Left lobe of liver (tissue), 2 donors: ENCODE measurements at places on chromosomes 3 and 15. TPM values are rescaled to one million over a fixed set of nuclear protein-coding genes. Genes with fewer than 3 reads are reported as not detected.

The TMEM266 gene
- not detected for total RNA-seq

GRCh38 chr3:159832024-159832423, 156.6 kb upstream of the IL12A start:
- DNase-seq = no peak

The KCNAB1 gene
- total RNA-seq = 0.23 TPM

DNA sequence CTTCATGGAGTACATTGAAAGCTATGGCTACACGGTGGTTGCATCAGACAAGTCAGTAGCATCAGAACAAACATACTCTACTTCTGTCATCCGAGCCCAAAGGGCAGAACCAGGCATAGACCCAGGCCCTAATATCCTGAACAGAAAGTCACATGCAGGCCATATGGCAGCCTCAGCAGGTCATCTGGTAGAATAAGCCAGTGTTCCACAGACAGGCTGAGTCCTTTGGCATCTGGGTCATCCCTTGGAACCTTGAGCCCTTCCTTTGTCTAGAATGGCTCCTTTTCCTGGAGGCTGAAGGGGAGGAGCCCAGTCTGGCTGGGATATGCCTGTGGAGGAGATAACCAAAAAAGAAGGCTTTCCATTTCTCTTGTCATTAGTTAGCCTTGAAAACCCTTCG, 29.2 kb downstream of the SEMA6D start:
- no peak for DNase-seq

GRCh38 chr3:90099493-90099892, 992.1 kb downstream of the EPHA3 start:
- DNase-seq = no peak

- DNase-seq = no peak
Measured at GRCh38 chr3:64341296-64341695, 116.0 kb upstream of the PRICKLE2 start.

The CLDND1 gene
- total RNA-seq = 34.8 TPM

GRCh38 chr15:101000271-101000681, 81.1 kb downstream of the LRRK1 start:
- no peak for DNase-seq

DNA sequence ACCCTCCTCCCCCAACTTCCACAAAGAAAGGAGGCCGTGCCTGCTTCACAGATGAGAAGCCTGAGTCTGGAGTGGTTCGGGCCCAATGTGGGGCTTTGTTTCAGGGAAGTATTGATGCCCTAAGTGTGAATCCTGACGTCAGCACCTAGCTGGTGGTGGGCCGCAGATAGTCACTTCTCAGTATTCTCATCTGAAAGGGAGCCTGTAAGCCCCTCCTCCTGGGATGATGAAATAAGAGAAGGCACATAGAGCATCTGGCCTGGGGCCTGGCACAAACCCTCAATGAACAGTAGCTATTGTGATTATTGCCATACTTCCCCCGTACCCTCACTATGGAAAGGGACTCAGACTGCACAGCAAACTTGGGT, 24.8 kb downstream of the LINGO1 start:
- no peak for DNase-seq

- DNase-seq = no peak
Measured at GRCh38 chr15:40806672-40807027, 239 bp upstream of the ZFYVE19 start.

The ECE2 gene
- total RNA-seq = not detected

The DAZL gene
- not detected for total RNA-seq

- no peak for DNase-seq
Measured at GRCh38 chr3:99953596-99953995, 135.9 kb downstream of the CMSS1 start.

DNA sequence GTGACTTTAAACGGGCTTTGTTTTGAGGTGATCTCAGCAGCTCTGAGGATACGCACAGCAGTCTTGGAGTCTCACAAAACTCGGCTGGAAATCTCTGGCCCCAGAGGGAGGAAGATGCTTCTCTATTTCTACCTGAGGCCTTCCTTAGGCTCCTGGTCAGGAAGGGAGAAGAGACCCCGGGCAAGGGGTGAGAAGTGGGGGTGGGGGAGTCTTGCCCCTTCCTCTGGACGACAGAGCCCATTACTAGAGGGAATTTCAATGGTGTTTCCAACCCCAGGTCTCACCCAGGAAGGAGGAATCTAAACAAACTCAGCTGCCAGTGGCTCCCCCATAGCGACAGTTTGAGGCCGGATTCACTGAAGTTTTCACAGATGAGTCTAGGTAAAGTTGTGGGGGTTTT, 37.4 kb upstream of the PCSK6 start:
- no peak for DNase-seq

The ZNF660 gene
- 0.30 TPM for total RNA-seq

DNA sequence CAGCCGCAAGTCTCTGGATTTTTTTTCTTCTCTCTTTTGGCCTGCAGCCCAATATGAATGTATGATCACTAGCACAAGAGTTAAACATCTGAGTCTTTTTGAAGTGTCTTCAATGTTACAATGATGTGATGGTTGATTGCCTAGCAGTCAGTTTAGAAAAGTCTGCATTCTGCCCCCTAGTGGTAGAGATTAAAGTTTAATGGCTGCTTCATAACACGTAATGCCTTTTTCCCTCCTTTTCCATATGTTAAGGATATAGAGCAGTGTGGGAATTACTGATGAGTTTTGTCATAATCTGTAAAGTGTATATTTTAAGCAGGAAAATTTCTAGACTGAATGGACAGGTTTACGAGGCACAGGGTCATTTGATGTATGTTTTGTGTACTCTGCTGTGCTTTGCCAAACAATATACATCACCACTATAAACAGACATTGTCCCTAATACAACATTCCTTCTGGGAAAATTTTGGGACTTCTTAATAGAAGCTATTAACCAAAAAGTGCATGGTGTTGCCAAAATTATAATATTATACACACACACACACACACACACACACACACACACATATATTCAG, 1038.5 kb upstream of the NR2F2 start:
- no peak for DNase-seq

The CERS3 gene
- not detected for total RNA-seq

DNA sequence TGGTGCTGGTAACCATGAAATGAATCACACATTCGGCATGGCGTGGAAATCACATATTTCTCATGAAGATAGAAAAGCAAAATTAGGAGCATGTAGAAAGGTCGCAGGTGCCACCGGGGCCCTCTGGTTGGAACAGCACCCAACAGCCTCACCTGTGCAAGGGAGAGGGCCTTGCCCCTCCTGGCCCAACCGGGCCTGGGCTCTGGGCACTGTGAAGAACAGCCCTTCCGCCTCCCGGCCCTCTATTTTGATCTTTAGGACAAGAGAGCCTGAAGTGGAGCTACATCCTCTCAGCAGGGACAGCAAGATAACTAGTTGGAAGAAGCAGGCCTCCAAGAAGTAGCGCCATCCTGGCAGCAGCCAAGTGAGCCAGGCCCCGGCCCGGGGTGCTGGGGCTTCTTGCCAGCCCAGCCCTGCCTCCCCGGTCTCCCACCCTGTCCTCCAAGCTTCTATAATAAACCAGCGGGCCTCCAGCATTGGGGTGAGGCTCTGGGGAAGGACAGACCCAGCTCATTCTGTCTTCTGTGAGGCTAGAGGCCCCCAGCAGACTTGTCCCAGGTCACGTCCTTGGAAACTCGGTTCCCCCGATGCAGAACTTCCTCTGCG, 46.1 kb upstream of the FGD5 start:
- DNase-seq = peak; percentile 34

GRCh38 chr15:94386351-94386750, 155.0 kb downstream of the MCTP2 start:
- DNase-seq = no peak

The PATL2 gene
- total RNA-seq = 0.58 TPM

The SIDT1 gene
- total RNA-seq = 0.55 TPM

GRCh38 chr3:72722930-72723726, 125.1 kb downstream of the SHQ1 start:
- DNase-seq = no peak

- DNase-seq = no peak
Measured at GRCh38 chr15:89826671-89827655, 12.3 kb upstream of the ANPEP start.

The SHQ1 gene
- total RNA-seq = 8.7 TPM

DNA sequence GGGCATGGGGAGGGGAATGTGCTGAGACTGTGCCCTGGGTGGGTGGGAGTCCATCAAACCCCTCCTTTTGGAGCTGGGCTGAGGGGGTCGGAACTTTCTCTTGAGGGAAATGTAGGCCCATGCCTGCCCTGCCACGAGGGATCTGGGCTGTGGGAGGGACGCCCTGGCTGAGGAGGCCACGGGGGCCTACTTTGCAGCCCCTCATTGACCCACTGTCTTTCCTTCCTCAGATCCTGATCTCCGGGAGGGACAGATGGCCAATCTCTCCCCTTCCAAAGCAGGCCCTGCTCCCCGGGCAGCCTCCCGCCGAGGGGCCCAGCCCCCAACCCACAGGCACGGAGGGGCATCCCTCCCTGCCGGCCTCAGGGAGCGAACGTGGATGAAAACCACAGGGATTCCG, 25.3 kb downstream of the LOXL1 start:
- no peak for DNase-seq

The GOLGA8T gene
- 0.30 TPM for total RNA-seq

The FES gene
- total RNA-seq = 39.4 TPM

The TRH gene
- not detected for total RNA-seq

- DNase-seq = no peak
Measured at GRCh38 chr3:172057624-172058327, 18.4 kb downstream of the FNDC3B start.

- DNase-seq = no peak
Measured at GRCh38 chr3:59502806-59503205, 453.0 kb upstream of the CFAP20DC start.

The DLL4 gene
- 3.7 TPM for total RNA-seq

The ESYT3 gene
- total RNA-seq = 0.20 TPM

DNA sequence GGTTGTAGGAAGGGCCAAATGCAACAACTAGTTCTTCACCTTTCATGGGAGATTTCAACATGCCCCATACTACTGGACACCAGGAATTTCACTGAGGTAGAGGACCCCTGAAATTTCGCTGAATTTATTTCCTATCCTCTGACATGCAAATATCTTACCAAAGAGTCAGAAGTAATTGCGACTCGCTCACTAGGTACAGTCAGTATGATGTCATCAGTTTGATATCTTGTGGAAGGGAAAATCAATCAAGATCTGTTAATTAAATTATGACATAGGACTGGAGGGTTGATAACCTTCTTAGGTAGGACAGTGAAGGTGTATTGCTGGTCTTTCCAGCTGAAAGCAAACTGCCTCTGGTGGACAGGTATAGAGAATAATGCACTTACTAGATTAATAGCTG, 74.9 kb upstream of the TNIK start:
- no peak for DNase-seq

The CCR3 gene
- not detected for total RNA-seq

DNA sequence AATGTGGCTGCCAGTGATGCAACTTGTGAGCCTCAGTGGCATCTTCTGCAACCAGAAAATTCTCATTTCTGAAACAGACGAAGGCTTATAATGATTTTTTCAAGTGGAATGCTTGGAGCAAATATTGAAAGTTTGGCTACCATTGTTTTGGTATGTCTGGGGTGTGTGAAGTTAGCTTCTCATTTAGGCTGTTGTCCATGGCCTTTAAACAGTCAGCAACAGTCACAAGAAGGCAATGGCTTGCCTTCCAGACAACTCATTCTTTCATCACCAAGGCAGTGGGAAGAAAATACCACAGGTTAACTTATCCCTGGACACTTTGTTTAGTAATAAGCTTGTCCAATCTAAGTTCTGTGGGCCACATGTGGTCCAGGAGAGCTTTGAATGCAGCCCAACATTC, 4.7 kb upstream of the BNC1 start:
- no peak for DNase-seq

GRCh38 chr3:385151-385550, 188.6 kb downstream of the CHL1 start:
- no peak for DNase-seq

DNA sequence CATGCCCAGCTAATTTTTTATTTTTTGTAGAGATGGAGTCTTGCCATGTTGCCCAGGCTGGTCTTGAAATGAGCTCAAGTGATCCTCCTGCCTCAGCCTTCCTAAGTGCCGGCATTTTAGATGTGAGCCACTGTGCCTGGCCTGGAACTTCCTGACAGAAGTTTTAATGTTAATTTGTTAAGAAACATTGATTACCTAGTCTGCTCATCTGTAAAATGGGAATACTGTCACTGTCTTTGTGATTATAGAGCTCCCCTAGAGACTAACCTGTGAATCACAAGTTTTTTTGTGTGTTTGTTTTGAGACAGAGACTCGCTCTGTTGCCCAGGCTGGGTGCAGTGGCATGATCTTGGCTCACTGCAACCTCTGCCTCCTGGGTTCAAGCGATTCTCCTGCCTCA, 4.3 kb upstream of the EIF3J start:
- no peak for DNase-seq

GRCh38 chr15:49718234-49718633, 97.4 kb downstream of the DTWD1 start:
- no peak for DNase-seq

DNA sequence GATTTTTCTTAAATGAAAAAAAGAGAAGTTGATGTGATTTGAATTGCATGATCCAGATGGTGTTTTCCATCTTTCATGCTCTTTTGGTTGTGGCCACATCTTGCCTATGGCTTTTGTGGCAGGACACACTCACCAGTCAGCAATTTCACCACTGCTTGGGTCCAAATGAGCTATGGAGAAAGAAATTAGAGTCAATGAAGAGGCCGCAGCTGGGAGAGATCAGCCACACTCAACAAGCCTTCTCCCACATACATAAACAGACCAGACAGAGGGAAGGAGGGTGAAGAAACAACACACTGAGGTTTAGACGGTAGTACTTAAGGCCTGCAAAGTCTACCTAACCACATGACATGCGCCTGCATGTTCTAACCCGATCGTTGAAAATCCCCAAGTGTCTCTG, 110.7 kb upstream of the CDIN1 start:
- no peak for DNase-seq

DNA sequence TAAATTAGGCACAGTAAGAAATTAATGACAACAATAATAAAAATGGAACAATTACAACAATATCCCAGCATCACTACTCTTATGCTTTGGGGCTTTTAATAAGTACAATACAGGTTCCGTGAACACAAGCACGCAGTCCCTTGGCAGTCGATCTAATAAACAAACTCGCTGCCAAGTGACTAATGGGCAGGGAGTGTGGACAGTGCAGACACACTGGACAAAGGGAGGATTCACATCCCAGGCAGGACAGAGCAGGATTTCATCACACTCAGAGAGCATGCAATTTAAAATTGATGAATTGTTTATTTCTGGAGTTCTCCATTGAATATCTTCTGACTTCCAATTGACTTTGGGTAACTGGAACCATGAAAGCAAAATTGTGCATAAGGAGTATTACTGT, 524.1 kb upstream of the CFAP20DC start:
- peak; percentile 50 for DNase-seq

GRCh38 chr3:44762170-44762677, 630 bp downstream of the KIF15 start:
- no peak for DNase-seq

The PCSK6 gene
- 180 TPM for total RNA-seq

- peak; percentile 45 for DNase-seq
Measured at GRCh38 chr3:105448338-105448982, 81.8 kb downstream of the ALCAM start.
